Suppressor macrophage (primary cell): ENCODE measurements at places on chromosomes 1 and 21.
A peak's percentile ranks its signal among the peaks of the same experiment; 100 is the strongest.

GRCh38 chr21:44755227-44755626 lies 43.9 kb upstream of the TSPEAR start:
- no peak for DNase-seq

- DNase-seq = no peak
Measured at GRCh38 chr1:174946031-174946430, 53.7 kb upstream of the CACYBP start.

DNA sequence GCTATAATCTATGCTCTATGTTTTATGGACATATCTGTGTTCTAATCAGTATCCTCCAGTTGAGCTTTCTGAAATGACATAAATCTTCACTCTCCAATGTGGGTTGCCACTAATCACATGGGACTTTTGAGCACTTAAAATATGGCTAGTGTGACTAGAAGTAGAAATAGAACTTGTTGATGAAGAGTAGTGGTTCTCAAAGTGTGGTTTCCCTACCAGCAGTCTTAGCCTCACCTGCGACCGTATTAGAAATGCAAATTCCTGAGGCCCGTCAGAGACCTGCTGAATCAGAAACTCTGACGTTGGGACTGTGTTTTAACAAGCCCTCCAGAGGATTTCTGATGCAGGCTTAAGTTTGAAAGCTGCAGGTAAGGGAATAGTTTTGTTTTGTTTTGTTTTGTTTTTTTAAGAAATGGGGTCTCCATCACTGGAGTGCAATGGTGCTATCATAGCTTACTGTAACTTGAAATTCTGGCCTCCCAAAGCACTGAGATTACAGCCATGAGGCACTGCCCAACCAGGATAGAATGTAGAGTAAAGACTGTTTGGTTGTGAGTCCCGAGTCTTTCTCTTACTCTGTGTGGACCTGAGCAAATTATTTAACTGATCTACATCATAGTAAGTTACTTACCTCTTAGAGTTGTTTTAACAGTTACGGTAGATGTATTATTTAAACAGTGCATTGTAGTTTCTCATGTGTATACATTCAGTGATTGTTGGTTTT lies 21.7 kb downstream of the GLRX2 start:
- DNase-seq = no peak

GRCh38 chr1:60923389-60924087 lies 158.8 kb upstream of the NFIA start:
- DNase-seq = no peak

DNA sequence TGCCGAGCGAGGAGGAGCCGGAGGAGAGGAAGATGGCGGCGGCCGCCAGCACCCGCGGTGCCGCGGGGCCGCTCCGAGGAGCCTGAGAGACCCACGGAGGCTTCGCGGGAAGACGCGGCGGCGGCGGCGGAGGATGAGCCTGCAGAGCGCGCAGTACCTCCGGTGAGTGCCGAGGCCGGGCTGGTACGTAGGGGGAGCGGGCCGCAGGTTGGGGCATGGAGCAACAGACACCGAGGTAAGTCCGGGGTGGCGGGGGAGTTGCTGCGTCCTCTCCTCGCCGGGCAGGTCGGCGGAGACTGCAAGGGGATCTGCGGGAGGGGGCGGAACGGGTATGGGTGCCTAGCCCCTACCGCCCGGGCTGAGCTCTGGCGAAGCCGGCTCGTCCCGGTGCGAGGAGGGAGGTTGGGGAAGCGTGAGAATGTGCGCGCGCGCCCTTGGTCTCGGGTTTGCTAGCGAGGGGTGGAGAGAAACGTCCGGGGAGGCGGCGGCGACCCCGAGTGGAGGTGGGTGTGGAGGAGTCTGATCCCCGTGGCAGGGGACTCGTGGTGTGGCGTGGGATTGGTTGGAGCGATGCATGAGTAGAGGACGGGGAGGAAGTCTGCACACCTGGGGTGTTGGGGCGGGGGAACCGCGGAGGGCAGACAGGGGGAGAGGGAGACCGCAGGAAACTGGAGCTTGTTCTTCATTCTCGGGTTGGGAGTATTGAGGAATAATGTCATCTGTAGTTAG lies at the start of gene SMG7:
TSS of gene SMG7 (plus strand) at position 12 of the 729 bp plus-strand sequence. CDS start at position 134, 122 bp downstream.
- peak; percentile 65 for DNase-seq

GRCh38 chr1:97489834-97490233 lies 431.0 kb downstream of the DPYD start:
- peak; percentile 58 for DNase-seq

DNA sequence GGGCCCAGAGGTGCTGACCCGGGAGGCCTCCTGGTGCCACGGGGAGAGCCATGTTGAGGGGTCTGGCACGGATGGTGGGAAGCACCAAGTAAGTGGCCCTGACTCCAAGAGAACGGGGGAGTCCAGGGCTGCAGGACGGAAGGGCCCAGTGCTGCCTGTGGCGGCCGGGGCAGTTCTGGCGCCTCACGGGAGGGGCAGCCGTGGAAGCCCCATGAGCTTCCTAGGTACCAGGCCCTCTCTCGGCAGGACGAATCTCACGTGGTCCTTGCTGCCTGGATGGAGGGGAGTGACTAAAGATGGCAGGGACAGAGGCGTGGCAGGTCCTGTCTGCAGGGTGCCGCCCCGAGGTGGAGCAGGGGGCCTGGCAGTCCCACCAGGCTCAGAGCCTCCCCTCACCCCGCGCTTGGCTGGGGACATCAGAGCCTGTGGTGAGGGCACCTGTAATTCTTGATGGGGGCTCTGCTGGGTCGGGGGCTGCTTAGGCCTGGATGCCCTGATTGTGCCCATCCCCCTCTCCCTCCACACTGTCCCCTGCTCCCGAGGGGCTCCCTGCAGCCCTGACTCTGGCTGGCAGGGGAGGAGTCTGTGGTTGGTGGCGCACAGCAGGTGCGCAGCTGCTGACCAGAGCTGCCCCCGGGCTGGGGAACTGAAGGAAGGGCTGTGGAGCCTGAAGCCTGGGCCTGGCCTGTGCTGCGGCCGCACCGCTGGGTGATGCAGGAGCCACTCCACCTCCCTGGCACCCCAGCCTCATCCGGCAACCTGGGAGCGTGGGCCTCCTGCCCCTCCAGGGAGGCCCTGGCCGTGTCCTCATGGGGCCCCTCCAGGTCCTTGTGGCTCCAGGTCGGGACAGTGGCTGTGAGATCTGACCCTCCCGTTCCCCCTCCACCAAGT lies 31.4 kb downstream of the POFUT2 start:
- no peak for DNase-seq

GRCh38 chr1:188641566-188642211 lies 1812.9 kb downstream of the PLA2G4A start:
- DNase-seq = no peak

GRCh38 chr1:99808391-99809115 lies 41.6 kb upstream of the AGL start:
- DNase-seq = peak; percentile 93

DNA sequence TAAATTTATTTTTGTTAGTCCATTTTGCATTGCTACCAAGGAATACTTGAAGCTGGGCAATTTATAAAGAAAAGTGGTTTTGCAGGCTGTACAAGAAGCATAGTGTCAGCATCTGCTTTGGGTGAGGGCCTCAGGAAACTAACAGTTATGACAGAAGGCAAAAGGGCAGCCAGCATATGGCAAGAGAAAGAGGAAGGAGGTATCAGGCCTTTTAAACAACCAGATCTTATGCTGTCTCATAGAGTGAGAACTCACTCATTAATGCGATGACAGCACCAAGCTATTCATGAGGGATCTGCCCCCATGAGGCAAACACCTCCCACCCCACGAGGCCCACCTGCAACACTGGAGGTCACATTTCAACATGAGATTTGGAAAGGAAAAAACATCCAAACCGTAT lies 898.4 kb downstream of the KCNT2 start:
- DNase-seq = no peak

- DNase-seq = no peak
Measured at GRCh38 chr1:114976891-114977290, 52.7 kb upstream of the TSHB start.

- no peak for DNase-seq
Measured at GRCh38 chr1:244106176-244106575, 55.1 kb downstream of the ZBTB18 start.

- DNase-seq = no peak
Measured at GRCh38 chr1:175792136-175792535, 48.7 kb upstream of the TNR start.

GRCh38 chr1:90346349-90346748 lies 351.4 kb downstream of the ZNF326 start:
- DNase-seq = no peak

- DNase-seq = peak; percentile 62
Measured at GRCh38 chr1:232457595-232457994, 172.3 kb downstream of the SIPA1L2 start.

DNA sequence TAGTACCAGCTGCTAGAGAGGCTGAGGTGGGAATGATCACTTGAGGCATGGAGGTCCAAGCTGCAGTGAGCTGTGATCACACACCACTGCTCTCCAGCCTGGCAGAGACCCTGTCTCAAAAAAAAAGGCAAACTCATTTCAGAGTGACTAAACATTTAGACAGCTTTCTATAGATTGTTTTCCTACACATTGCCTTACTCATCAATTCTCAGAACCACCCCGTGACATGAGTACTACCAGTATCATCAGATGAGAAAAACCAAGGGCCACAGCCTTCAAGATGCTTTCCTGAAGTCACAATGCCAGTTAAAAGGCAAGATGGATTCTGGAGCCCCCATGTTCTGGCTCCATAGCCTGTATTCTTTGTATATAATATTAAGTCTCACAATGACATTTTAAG lies 22.4 kb upstream of the SMPDL3B start:
- DNase-seq = no peak

GRCh38 chr1:233993651-233994050 lies 89.2 kb downstream of the SLC35F3 start:
- DNase-seq = no peak

DNA sequence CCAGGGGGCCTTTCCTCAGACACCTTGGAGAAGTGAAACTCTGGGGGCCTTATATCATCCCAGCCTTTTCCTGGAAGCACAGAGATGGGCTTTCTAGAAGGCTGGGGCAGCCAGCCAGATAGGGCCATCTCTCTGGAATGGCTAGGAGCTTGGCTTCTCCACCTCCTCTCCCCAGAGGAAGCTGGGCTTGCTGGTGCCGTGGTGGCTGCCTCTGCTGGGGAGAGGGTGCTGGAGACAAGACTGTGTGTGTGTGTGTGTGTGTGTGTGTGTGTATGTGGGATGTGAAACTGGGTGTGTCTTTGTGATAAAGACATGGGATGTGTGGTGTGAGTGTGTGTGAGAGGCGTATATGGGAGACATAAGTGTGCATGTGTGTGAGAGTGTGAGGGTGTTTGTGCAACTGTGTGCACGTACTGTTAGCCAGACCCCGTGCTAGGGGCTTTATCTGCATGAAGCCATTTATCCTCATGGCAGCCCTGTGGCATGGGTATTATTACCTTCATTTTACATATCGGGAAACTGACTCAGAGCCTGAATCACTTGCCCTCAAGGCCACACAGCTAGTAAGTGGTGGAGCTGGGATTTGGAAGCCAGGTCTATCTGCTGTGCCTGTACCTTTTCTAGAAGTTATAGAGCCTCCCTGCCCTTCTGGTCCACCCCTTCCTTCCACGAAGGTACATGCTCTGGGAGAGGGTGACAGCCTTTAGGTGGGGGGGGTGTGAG lies 44.2 kb downstream of the PTPRU start:
- no peak for DNase-seq

- DNase-seq = no peak
Measured at GRCh38 chr1:25109531-25109951, 122.8 kb downstream of the SYF2 start.

DNA sequence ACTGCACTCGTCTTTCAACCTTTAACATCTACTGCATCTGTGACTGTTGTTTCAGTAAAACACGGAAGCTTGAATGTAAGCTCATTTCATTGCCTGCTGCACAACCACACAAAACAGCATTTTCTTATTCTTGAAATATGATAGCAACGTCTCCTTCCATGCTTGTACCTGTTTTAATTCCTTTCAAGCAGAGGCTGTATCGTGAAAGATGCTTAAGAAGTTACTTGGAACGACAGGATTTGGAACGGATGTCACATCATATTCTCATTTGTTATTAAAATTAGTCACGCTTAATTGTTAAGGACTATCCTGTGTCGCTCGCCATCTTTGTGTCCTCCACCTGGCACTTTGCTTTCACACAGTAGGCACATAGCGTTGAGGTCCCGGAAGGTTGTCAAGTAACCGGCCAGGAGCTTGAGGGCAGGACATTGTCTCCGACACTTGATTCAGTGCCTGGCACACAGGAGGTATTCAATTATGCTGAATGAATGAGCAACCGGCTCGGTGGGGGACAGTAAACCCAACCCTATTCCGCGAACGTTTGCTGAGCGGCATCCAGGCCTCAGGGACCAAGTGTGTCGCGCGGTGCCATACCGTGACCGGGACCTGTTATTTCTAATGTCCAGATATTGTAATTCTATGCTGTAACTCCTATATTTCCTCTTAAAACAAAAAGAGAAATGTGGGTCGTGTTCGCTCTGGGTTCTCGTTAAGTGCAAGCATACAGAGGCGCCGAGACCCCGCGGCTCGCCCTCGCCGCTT lies 499 bp upstream of the SH3GLB1 start:
- DNase-seq = no peak
